HTR-8/SVneo (cell line): ENCODE measurements at places on chromosomes 3 and 15.

DNA sequence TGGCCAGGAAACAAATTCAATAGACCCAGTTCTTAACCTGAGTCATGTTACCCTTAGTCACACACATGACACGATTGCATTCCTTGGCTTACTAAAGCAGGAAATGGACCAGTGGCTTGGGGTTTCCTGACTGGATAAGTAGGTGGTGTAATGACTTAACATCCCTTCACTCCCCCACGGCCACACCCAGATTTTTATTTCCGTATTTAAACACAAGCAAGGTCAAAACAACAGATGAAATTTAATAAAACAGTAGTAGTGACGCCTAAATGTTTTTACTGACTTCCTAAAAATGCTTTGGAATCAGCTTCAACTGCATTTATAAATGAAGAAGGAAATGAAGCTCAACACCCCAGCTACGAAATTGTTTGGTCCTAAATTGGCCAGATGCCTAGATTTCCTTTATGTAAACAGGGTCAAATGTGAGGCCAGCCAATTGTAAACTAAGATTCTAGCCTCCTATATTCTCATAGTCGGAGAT, 324.3 kb downstream of the CHST2 start:
- DNase-seq = peak; percentile 63

- no peak for DNase-seq
These were observed 126.4 kb upstream of the SMAD3 start for GRCh38 chr15:66939016-66939415.

- DNase-seq = no peak
These were observed 12.3 kb downstream of the FBXL22 start for GRCh38 chr15:63609448-63609847.

- DNase-seq = no peak
These were observed 132.0 kb downstream of the EEFSEC start for GRCh38 chr3:128285042-128285966.

DNA sequence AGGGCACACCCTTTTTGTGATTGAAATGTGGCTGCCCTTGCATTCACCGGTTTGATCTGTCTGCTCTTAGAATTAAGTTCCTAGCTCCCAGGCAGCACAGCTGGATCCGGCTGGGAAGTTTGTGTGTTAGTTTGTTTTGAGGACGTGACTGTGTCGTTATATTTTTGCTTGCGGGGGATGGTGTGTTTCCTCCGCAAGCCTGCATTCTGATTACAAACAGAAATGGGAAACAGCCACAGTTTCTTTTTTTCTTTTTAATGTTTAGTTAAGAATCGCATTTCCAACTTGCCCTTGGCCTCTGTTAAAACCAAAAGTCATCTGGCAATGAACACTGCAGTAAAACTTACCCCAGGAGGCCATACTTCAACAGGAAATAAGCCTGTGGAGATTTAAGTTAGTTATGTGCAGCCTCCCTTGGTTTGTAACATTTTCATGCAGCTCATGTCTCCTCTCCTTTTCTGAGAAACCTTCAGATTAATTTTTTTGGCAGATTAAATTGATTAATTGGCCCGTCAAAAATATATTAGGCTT, 888 bp downstream of the TMOD3 start:
- DNase-seq = peak; percentile 6

- DNase-seq = no peak
These were observed 750 bp downstream of the SLC33A1 start for GRCh38 chr3:155853214-155854140.

GRCh38 chr3:39752751-39753150, 56.7 kb upstream of the MYRIP start:
- DNase-seq = no peak

DNA sequence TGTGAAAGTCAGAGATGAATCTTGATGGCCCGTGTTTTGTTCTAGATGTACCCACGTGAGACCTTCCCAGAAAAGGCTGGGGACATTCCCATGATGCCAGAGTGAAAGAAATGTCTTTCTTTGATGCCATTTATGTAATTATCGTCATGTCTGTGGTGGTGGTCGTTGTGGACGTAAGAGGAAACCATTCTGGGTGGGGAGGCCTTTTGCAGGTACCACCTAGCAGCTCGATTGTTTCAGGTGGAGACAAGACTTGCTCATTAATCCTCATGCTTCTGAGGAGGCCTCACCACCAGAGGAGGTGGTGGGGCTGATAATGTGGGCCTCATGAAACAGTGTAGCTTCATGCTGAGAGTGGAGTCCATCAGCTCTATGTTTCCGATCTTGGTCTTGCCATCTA, 58.1 kb upstream of the USP3 start:
- DNase-seq = no peak

GRCh38 chr3:126986001-126986400, 3.1 kb downstream of the PLXNA1 start:
- DNase-seq = no peak

DNA sequence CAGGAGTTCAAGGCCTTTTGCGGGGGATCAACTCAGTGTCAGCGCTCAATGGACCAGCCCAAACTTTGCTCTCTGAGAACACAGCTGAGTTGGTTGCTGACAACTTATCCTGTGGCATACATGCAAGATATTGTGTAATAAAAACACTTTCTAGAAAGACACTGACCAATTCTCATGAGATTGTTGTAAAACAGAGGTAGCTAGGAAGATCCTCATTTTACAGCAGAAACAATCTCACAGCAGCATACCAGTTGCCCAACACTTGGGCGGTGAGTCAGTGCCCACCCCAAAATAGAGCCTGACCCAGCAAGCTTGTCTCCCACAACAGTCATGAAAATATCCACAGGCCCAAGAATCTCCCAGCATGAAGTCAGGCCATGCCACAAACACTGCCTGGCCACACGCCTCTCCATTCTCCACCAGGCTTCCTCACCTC, 18.2 kb downstream of the KLHL6 start:
- DNase-seq = no peak

- DNase-seq = no peak
These were observed 2.6 kb upstream of the MAP6D1 start for GRCh38 chr3:183827809-183828537.

DNA sequence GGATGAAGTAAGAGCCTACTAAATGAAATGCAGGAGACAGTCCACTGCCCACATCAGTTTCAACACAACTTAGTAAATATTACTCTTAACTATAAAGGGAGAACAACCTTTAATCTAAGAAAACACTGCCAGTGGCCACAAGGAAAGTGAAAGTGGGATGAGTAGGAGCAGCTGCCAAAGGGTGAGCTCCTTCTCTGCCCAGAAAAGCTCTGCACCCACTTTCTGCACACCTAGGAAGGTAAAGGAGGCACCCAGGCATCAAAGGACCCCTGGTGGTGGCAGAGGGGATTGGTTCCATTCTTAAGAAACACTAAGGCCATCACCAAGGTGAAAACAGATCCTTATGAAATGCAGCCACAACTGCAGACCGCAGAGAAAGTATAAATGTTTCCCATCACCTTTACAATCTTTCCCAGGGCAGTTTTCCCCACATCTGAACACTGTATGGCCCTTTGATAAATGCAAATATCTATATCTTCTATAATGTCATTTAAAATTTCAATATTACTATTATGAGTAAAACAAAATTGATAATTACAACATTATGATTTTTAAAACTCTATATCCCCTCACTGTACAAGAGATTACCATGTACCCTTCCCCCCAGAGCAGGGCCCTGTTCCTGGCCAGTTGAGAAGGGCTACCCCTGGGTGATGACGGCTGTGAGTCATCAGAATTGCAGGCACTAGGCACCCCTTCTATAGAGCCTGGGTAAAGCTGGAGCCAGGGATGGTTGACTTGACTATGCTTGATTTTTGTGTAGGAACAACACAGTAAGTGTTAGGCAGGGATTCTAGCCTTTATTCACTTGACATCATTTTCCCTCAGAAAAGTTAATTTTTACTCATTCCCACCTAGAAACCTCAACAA, 92.0 kb downstream of the SNRK start:
- DNase-seq = peak; percentile 25

- DNase-seq = no peak
These were observed 29.8 kb downstream of the FEM1B start for GRCh38 chr15:68307131-68307928.

GRCh38 chr3:98775459-98776139, 12.5 kb downstream of the ST3GAL6 start:
- DNase-seq = no peak

DNA sequence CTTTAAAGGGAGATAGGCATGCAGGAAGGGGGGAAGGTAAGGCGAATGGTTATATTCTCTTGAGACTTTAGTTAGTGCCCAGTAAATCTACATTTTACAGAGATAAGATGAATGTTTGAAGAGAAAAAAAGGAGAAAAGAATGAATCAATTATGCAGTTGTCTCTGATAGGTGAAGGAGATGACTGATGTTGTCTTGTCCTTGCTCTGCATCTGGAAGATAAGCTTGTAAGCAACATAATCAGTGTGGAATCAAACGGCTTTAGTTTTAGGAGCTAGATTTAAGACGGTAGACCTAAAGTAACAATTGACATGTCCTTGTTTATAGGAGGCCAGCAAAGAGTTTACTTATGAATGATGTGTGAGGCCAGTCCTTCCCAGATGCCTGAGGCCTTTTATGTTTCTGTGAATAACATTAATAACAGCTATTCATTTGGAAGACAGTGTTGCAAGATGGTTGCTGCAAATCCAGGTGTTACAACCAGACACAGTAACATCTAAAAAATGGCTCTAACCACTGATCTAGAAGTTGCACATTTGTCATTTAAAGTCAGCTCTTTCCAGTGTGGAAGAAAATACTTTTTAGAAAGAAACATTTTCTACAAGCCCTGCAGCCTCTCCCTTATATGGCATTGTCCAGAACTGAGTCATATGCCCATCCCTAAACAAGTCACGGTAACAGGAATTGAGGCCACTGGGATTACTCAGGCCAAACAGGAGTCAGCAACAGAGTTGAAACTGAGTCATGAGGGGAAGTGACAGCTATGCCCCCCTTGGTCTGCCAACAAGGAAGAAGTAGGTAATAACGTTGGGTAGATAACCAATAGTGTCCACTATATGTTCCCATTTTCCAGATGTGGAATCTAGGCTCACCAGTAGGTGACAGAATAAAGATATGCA, 77.5 kb upstream of the FBN1 start:
- peak; percentile 38 for DNase-seq

DNA sequence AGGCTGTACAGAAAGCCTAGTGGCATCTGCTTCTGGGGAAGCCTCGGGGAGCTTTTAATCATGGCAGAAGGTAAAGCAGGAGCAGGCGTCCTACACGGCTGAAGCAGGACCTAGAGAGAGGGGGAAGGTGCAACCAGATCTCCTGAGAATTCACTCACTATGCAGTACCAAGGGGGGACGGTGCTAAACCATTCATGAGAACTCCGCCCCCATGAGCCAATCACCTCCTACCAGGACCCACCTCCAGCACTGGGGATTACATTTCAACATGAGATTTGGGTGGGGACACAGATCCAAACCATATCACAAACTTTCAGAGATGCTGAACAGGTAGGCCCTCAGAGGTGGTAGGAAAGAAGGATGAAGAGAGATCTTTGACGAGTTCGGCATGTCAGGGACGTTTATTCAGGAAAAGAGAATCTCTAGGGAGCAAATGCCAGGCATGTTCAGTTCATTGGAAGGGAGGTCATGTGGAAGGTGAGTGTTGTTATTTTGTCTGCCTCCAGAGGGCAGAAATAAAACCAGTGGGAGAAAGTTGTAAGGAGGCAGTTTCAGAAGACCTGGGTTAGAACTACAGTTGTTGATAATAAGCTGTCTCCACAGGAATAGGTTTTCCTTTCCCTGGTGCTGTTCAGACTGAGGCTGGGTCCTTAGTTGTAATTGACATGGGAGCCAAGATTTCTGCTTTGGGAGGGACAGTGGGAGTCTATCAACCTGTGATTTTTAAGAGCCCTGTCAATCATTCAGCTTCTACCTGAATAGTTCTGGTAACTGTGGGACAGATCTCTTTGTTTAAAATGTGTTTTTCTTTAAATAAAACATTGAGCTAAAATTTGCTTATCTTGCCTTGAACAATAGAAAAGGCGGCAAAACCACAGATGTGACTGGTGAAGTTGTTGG, 4.3 kb upstream of the FNDC3B start:
- peak; percentile 51 for DNase-seq

DNA sequence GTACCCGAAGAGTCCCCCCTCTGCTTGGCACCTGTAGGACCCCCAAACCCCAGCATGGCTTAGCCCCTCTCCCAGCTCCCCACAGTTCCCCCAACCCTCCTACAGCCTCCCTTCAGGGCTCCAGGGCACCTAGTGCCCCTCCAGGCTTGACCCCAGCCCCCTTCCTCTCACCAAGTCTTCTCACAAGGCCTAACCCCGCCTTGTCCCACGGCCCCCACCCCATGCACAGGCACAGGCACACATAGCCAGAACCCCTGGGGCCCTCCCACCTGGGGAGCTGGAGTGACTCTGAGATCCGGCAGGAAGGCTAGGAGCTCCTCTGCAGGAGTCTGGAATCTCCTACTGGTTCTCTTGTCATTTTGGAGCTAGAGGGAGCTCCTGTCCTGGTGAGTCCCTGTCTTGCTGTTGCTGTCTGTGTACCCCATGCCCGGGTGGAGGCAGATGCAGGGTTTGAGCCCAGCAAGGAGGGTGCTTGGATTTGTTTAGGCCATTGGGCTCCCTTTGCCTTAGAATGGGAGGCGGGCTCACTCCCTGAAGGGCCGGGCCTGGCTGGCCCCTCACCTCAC, 39.6 kb downstream of the KLF13 start:
- DNase-seq = no peak

GRCh38 chr3:42376344-42376798, 34.0 kb downstream of the LYZL4 start:
- DNase-seq = peak; percentile 31

GRCh38 chr15:73001840-73002239, 50.4 kb upstream of the NEO1 start:
- no peak for DNase-seq

DNA sequence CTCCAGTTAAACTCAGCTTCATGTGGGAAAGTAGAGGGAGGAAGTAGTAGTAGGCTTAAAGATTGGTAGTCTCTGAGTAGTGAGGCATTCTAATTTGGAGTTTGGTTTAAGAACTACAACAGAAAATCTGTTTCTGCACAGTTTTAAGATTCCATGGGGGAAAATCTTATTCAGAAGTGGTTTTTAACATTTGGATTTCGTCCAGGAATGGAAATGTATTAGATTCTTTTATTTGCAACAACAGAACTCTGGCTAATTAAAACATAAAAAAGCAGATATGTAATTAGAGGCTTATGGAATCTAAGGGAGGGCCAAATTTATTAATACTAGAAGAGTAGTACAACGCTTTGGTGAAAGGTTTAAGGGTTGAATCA, 36.0 kb downstream of the NECTIN3 start:
- no peak for DNase-seq

- no peak for DNase-seq
These were observed 150.5 kb upstream of the ZNF385D start for GRCh38 chr3:21901484-21901883.

GRCh38 chr3:32818229-32818969, 602 bp downstream of the TRIM71 start:
- no peak for DNase-seq

- peak; percentile 73 for DNase-seq
These were observed 40.9 kb downstream of the IRAK2 start for GRCh38 chr3:10205451-10206165.

DNA sequence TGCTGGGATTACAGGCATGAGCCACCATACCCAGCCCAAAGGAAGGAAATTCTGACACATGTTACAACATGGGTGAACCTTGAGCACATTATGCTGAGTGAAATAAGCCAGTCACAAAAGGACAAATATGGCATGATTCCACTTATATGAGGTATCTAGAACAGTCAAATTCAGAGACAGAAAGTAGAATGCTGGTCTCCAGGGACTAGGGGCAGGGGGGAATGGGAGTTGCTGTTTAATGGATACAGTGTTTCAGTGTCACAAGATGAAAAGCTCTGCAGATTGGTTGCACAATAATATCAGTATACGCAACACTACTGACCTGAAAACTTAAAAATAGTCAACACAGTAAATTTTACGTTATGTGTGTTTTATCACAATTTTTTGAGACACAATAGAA, 4.1 kb downstream of the SPATA12 start:
- no peak for DNase-seq
